A549 treated with CORT108297 at 1 μM for 4 hours (cell line): ENCODE measurements at places on chromosomes 1 and 21. TPM values are rescaled to one million over a fixed set of nuclear protein-coding genes. Genes with fewer than 3 reads are reported as not detected.

The OR2W3 gene
- total RNA-seq, result not detected in 5 replicates

The SLFNL1 gene
- 0.02 to 0.09 TPM (median 0.05 TPM) in 4 of 5 replicates, not detected in the other for total RNA-seq

The ADORA1 gene
- 0.85 to 1.3 TPM (median 1.1 TPM) in 5 replicates for total RNA-seq

The KRTAP12-4 gene
- not detected in 5 replicates for total RNA-seq

The CNKSR1 gene
- 0.18 to 0.37 TPM (median 0.33 TPM) in 5 replicates for total RNA-seq

The CASQ2 gene
- total RNA-seq, result not detected in 5 replicates

The LINGO4 gene
- not detected in 5 replicates for total RNA-seq

The LIX1L gene
- 8.6 to 11.1 TPM (median 9.3 TPM) in 5 replicates for total RNA-seq

The KPRP gene
- total RNA-seq, result not detected in 5 replicates

The RPE65 gene
- not detected in 5 replicates for total RNA-seq

The CD1C gene
- total RNA-seq, result not detected in 5 replicates

The LRRC38 gene
- 0.04 TPM in 1 of 5 replicates, not detected in the others for total RNA-seq

The LCE2B gene
- total RNA-seq, result not detected in 5 replicates

The SMCP gene
- not detected in 5 replicates for total RNA-seq

The ZNF691 gene
- 5.1 to 7.2 TPM (median 6.7 TPM) in 5 replicates for total RNA-seq

The ANGPTL1 gene
- 0.09 TPM in 1 of 5 replicates, not detected in the others for total RNA-seq

The PLD5 gene
- total RNA-seq, result 1.0 to 1.5 TPM (median 1.2 TPM) in 5 replicates

The MORC3 gene
- 5.6 to 12.1 TPM (median 7.0 TPM) in 5 replicates for total RNA-seq

The MACO1 gene
- 7.8 to 11.9 TPM (median 9.3 TPM) in 5 replicates for total RNA-seq

The PLOD1 gene
- 69.8 to 85.5 TPM (median 83.1 TPM) in 5 replicates for total RNA-seq
